Upper lobe of left lung (tissue), 6 donors: ENCODE measurements at places on chromosomes 1 and 21.

DNA sequence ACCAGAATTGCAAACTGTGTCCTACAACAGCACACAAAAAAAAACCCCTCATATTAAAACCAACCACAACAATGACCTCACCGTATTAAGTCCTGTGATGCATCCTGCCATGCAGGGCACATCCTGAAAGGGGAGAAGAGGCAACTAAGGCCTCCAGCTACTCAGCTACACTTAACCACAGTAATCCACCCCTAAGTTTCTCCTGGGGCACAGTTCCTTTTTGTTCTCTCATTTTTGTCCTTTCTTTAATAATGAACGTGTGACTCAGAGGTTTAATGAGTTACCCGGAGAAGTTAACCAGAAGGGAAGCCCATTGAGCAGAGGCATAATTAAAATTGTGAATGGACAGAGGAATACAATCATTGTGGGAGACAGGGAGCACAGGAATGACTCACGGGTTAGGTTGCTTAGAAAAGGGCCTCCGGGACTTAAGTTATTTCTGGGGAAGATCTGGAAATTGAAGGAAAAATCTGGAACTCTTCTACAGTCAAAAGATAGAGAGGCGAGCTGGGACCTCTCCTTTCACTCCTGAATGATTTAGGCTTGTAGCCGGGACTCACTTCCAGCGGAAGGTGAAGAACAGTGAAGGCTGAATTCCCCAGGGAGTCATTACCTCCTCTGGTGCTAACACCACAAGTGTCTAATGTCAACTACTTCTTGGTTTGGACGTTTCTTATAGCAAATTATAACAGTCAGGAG lies 36.9 kb upstream of the HIVEP3 start:
- no peak for DNase-seq

DNA sequence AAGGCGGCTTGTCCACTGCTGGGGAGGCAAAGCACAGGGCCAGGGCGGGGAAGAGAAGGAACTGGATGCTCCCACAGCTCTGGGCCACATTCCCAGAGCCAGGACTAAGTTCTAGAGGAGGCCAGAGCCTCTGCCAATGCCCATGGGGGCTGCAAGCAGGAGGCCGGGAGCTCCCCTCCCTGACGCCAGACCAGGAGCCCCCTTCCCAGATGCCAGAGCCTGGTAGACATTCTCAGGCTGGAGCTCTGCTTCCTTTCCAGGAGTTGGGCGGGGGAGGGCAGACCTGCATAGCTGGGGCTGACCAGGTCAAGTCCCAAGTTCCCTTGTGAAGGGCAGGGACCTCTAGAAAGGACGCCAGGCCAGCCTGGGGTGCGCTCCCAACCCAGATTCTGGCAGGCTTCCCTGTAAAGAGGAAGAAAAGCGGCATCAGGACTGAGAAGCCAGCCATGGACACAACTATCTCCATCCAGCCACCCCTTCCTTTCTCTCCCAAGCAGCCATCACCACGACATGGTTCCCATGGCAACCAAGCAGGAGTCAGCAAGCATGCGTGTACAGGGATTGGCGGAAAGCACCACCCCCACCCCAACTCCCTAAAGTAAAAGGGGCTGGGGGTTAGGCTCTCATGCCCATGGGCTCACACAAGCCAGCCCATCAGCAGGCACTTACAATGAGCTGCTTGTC lies 13.4 kb downstream of the KIF21B start:
- no peak for DNase-seq

- no peak for DNase-seq
Measured at GRCh38 chr1:112906150-112906698, 49.8 kb downstream of the SLC16A1 start.

GRCh38 chr21:31018232-31018631 lies 20.0 kb downstream of the KRTAP19-8 start:
- no peak for DNase-seq

DNA sequence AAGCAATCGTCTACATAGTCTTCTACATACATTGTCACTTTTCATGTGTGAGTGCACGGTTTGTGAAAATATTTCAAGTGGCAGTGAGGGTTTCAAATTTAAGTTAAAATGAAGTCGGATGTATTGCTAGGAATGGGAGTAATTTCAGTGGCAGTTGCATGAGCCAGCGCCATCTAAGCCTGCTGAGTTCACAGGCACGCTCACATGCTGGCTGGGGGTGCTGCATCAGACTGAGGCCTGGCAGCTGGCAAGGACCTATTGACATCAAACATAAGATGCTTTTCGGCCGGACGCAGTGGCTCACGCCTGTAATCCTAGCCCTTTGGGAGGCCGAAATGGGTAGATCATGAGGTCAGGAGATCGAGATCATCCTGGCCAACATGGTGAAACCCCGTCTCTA lies 80.7 kb downstream of the UBE4B start:
- no peak for DNase-seq

DNA sequence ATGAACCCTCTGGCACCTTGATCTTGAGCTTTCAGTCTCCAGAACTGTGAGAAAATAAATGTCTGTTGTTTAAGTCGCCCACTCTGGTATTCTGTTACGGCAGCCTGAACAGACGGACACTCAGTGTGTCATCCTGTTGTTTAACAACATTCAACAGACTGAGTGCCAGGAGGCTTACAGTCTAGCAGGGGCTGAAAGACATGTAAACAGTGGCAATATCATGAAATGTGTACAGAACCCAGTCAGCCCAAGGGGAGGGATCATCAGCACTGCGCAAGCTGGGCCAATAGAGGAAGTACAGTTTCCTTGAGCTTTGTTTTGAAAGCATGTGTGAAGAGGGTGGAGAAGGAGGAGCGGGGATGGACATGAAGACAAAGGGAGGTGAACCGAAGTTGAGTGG lies 13.6 kb downstream of the DIP2A start:
- no peak for DNase-seq

GRCh38 chr1:3564921-3565831 lies 46.1 kb downstream of the MEGF6 start:
- DNase-seq: peak; percentile 86

DNA sequence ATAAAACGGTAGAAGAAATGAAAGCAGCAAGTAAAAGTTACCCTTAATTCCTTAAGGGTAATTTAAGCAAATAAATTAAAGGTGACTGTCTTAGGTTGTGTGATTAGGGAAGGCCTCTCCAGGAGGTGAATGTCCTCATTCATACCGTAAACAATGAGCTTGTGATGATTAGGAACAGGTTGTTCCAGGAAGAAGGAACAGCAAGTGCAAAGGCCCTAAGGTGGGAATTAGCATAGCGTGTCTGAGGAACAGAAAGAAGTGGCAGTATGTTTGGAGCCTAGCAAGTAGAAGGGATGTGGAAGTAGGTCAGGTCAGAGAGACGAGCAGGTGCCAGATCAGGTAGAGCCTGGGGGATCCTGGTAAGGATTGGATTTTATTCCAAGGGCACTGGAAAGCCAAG lies 5.6 kb downstream of the AK4 start:
- DNase-seq: no peak

- DNase-seq: peak; percentile 42
Measured at GRCh38 chr1:45014321-45015028, 2.4 kb downstream of the UROD start.

GRCh38 chr1:118075116-118075515 lies 109.9 kb downstream of the SPAG17 start:
- DNase-seq: no peak

DNA sequence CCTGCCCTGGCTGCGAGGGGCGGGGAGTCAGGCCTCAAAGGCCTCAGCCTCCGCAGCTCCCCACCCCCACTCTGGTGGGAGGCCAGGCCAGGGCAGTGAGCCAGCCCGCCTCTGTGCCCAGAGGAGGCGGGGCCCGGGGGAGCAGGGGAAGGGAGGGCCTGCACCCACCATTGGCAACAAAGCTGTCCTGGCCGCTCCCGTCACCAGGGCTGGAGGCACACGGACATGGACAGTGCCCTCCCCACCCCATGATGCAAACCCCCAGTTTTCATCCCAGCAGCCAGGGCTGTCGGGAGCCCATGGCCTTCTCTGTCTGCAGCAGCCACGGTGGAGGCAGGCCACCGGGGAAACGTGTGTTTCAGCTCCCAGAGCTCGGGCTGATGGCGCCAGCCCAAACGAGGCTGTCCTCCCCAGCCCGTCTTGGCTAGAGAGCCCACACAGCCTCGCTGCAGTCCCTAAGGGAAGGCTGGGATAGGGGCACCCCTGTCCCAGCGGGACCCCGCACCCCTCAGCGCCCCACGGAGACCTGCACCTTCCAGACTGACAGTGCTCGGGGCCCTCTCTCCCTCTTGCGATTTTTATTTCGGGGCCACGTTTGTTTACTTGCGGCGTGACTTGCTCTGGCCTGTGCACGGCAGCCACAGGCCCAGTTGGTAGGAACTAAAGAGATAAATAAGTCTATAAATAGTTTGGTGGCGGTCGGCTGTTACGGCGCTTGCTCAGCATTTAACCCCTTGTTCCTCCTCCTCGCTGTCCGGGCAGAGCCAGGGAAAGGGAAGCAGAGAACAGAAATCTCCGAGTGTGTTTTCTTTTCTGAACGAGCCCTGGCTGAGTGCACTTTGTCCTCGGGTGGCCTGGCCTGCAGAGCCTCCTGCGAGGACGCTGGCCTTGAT lies 101.8 kb downstream of the PRDM16 start:
- peak; percentile 81 for DNase-seq

GRCh38 chr1:33897092-33897725 lies 33.3 kb downstream of the HMGB4 start:
- no peak for DNase-seq

- no peak for DNase-seq
Measured at GRCh38 chr1:223524930-223525451, 131.8 kb downstream of the CCDC185 start.

DNA sequence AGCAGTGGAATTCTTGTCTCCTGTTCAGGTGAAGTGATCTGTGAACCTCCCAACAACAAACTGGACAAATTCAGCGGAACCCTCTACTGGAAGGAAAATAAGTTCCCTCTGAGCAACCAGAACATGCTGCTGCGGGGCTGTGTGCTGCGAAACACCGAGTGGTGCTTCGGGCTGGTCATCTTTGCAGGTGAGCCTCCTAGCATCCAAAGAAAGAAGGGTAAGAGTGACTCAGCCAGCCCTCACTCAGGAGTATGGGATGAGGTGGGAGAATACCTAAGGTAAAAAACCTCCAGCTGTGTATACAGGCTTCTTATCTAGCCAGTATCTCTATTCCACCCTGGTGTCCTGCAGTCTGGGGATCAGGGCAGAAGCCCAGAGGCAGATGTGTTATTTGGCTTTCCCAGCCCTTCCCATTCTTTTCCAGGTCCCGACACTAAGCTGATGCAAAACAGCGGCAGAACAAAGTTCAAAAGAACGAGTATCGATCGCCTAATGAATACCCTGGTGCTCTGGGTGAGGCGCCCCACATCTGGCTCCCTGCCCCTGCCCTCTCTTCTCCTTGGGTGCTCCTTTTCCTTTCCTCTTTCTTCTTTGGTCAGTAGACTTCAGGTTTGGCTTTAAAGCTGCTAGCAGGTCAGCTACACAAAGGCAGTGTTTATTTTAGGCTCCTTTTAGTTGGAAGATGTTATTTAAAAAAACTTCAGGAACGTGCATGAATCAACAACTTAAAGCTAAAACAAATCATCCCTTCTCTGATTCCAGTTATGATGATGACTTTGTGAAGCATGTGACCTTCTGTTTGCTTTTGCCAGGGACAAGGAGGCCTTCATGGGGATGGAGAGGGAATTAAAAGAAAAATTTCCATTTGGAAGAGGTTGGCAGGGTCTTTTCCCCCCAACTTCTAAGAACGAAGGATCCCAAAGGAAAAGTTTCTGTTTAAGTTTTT lies 9.0 kb downstream of the ATP8B2 start:
- no peak for DNase-seq

GRCh38 chr1:224769452-224770335 lies 153.6 kb downstream of the CNIH3 start:
- no peak for DNase-seq

- DNase-seq: no peak
Measured at GRCh38 chr1:59502009-59502691, 205.3 kb downstream of the FGGY start.

GRCh38 chr1:26221094-26221493 lies 12.9 kb upstream of the CEP85 start:
- no peak for DNase-seq

DNA sequence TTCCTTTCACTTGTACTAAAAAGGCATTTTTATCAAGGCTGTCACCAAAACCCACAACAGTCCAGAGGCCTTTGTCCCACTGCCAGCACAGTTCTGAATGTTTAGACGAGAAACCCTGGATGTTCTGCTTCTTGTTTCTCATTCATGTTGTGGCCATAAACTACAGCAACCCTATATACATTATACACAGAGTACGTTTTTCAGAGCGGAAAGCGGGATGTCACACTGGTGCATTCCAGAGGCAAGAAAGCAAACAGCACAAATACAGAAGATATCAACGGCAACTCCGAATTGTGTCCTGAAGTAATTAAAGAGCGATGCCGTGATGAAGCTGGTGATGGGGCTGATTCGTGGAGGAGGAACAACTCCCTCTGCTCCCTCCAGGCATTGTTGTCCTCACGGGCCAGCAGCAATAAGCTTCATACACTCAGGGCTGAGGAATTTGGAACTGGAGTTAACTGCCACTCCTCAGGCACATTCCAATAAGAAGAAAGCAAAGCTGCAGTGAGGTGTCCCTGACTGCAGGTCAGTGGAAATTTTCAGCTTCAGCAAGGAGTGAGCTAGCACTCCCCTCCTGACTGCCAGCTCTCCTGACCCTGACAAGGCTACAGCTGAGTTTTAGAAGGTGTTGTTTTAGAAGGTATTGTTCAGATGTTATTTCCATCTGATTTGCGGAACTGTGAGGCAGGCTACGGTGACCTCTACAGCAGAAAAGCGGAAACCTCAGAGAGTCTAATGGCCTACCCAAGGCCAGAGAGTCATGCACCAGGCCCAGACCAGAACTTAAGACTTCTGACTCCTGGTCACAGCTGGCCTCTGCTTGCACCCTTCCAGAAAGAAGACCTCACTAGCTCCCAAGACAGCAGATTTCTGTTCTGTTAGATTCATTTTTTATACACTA lies 149.0 kb downstream of the TGFBR3 start:
- DNase-seq: no peak

DNA sequence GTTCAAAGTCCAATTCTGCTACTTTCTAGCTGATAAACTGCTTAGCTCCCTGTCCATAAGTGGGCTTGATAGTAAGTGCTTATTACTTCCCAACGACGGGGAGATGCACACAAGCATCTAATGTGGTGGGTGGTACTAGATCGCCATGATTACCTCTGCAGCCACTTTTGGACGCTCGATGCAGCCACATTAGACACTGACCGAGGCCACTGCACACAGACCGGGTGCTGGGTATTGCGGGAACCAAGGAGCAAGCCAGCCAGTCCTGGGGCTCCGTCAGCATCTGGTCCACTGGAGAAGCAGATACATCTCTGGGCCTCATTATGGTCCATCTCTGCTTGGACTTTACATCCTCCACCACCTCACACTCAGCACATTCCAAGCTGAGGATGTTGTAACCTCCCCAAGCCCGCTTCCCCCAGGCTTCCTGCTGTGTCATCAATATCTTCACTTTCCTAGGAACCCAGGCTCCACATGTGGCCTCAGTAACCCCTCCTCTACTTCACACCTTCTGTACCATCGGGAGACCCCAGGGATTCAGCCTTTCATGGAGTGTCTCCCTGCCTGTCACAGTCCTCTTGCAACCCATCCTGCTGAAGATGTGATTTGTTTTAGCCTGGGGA lies 48.2 kb downstream of the RHOU start:
- no peak for DNase-seq

DNA sequence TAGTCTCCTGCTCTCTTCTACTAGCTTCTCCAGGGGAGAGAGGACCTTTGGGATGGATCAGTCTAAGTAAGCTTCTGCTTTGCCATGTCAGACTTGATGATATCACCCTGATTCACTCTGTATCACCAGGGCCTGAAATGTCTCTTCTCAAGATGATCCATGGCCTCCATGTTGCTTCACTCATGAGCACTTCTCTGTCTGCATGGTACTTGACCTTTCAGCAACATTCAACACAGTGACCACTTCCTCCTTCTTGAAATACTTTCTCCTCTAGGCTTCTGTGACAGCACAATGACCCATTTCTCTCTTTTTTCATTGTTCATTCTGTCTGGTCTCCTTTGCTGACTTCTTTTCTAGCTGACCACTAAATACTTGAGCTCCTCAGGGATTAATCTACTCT lies 35.3 kb upstream of the NGF start:
- no peak for DNase-seq
